Stimulated activated CD4-positive, alpha-beta T cell treated with anti-CD3 and anti-CD28 coated beads, Interleukin-4, amount 100 ng/mL, for 1 hour (primary cell): ENCODE measurements at places on chromosomes 12 and 14.

DNA sequence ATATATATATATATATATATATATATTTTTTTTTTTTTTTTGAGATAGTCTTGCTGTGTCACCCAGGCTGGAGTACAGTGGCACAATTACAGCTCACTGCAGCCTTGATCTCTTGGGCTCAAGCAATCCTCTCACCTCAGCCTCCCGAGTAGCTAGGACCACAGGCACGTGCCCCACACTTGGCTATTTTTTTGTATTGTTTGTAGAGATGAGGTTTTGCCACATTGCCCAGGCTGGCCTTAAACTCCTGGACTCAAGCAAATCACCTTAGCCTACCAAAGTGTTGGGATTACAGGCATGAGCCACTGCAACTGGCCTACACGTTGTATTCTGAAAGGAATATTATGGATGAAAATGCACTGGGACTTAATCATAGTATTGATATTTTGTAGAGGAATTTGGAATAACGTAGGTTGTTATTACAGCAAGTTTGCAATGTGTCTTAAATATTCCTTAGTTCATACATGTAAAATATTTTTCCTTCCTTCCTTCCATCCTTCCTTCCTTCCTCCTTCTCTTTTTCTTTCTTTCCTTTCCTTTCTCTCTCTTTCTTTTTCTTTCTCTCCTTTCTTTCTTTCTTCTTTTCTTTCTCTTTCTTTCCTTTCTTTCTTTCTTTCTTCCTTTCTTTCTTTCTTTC is 862 bp downstream of the KLRB1 start:
- no peak for DNase-seq

DNA sequence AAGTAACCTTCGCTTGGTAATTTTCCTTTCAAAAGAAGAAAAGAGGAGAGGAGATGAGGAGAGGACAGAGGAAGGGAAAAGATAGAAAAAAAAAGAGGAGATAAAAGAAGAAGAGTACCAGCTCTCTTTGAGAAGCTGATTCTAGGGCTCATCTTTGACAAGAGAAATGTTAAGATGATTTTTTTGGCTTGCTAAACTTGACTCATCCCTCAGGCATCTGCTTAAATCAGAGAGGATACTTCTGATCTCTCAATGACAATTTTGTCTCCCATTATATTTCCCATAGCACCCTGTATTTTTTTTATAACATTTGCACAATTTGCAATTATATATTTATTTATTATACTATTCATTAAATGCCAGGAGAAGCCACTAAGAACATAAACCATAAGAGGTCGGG is 17.1 kb downstream of the SYT1 start:
- DNase-seq: no peak

GRCh38 chr14:106792543-106792942 is 1266.2 kb downstream of the TMEM121 start:
- DNase-seq: no peak

GRCh38 chr12:109804820-109805761 is 28.1 kb downstream of the TRPV4 start:
- peak; percentile 66 for DNase-seq

GRCh38 chr12:112419297-112420133 is 768 bp downstream of the PTPN11 start:
- no peak for DNase-seq

DNA sequence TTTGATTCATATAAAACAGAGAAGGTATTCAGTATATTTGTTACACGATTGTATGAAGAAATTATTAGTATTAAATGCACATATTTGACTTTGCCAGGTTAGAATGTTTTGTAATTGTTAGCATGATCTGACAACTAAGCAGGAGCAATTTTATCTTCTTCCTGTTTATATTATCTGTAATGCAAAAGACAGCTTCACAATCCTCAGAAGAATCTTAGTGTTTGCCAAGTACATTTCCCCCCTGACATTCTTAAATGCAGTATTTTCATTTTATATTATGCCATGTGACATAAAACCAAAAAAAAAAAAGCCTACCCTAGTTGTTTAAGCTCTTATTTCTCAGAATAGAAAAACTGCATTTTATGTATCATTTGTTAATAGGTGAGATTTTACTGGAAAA is 469.4 kb downstream of the FOXG1 start:
- DNase-seq: no peak

GRCh38 chr12:109714141-109714912 is 702 bp downstream of the FAM222A start:
- DNase-seq: peak; percentile 67

GRCh38 chr12:84822525-84822924 is 90.1 kb downstream of the SLC6A15 start:
- no peak for DNase-seq

DNA sequence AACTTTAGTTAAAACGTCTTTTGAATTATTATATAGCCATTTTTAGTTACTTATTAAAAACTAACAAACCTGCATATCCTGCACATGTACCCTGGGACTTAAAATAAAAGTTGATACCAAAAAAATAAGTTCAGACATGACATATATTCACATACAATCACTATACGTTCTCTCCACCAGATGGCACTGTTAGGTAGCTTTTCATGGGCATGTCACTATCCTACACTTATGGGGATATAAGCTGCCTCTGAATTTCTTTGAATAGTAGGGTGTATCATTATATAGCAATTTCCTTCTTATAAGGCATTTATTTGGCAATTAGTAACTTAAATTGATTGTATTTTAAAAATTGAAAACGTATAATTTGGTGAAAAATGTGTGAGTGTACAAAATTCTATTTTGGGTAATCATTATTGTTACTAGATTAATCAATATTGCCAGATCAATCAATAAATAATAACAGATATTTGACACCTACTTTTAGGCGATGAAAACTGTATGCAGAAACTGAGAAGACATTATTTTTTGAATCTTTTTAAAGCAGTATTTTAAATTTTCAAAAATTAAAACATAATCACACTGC is 31.8 kb upstream of the OR10A7 start:
- DNase-seq: no peak

GRCh38 chr14:68843471-68844209 is 50.8 kb upstream of the ZFP36L1 start:
- peak; percentile 79 for DNase-seq

DNA sequence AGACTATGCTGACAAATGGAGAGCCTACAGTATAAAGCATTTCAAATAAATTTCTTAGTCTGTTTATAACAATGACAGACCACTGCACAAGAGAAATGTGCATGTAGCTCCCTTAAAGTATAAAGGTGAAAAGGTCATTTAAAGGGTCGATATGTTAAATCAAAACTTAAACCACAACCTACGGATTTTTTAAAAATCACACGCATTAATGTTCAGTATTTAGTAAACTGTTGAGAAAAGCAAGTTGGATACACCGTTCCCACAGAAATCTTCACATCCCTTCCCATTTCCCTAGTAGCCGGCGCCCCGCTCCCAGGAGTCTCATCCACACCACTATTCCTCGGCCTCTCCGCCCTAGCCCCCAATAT is 614 bp downstream of the FKBP3 start:
- no peak for DNase-seq

GRCh38 chr14:103057028-103057371 is 349 bp downstream of the CDC42BPB start:
- DNase-seq: no peak

DNA sequence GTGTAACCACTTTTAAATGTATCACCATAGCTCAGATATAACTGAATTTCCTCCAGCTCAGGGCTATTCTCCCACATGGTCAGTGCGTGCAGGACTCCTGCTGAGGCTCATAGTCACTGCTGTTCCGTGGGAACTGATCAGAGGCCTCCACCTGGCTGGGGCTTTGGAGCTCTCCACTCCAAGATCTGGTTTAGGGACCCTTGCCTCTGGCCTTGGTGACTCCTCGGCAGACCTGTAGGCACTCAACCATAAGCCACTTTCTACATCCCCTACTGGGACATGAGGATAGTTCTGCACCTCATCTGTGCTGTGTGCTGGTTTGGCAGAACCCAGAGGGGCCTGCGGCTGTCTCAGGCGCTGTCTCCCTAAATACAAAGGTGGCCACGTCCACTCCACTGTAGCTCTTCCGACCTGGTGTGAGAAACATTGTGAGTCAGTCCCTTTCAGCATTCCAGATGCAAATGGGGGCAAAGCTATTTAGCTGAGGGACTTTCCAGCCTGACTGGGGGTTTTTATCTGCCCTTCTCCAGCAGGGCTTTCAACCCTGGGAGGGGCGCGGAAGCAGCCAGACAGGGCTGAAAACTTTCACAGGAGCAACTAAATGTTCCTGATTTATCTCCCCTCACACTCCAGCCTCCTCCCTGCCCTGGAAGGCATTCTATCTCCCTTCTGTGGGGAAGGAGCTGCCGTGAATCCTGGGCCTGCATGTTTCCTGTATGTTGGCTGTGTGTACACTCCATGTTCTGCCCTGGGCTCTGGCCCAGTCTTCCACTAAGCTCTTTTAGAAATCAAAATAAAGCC is 218.3 kb upstream of the DAAM1 start:
- no peak for DNase-seq

DNA sequence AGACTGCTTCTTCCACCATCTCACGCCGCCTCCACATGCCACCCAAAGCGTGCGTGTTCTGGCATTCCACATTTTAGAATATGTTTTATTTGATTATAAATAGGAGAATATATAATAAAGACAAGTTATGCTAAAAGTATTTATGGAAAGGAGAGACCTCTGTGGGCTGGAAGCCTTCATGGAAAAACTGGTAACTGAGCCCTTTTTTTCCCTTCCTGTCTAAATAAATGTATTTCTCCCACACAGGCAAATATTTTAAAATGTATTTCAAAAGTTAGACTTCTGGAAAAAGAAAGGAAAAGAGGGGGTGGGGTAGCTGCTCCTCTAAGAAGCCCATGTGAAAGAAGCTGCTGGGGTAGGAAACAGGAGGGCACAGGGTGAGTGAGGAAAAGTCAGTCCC is 16.1 kb upstream of the NR4A1 start:
- no peak for DNase-seq

GRCh38 chr14:23148591-23149249 is 29.7 kb upstream of the CEBPE start:
- no peak for DNase-seq

DNA sequence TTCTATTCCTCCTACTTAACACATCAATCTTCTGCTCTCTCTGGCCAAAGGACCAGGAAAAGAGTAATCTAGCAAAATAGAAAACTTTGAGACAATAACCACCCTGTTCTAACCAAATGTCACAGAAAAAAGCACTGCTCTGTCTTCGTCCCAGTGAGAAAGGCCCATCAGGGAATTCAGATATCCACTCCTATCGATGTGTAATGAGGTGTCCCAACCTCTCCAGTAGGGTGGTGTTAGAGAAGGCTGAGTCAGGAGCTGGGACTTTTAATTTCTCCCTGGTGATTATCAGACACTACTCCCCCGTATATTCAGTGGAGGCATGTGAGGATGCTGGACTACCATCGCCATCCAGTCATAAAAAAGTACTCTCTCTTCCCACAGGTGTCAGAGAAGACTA is 130.3 kb downstream of the TMTC3 start:
- DNase-seq: no peak

- no peak for DNase-seq
These were observed 313.1 kb upstream of the GARIN6 start for GRCh38 chr12:99334285-99335056.

GRCh38 chr12:98037401-98038140 is 477.8 kb upstream of the TMPO start:
- DNase-seq: no peak

DNA sequence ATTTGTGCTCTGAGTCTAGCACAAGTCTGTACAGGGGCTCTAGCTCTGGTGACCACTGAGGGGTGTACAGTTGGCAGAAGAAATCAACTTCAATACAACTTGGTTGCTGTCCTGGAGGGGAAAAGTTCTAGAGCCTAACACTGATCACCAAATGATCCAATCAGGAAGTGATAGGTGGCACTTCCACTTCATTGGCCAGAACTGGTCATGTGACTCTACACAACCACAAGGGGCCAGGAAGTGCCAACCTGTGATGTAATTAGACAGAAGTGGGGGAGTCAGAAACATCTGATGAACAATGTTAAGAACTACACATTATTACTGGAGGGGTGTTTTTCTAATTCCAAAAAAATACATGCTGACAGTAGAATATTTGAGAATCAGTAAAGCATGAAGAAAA is 401.6 kb downstream of the VRK1 start:
- no peak for DNase-seq

DNA sequence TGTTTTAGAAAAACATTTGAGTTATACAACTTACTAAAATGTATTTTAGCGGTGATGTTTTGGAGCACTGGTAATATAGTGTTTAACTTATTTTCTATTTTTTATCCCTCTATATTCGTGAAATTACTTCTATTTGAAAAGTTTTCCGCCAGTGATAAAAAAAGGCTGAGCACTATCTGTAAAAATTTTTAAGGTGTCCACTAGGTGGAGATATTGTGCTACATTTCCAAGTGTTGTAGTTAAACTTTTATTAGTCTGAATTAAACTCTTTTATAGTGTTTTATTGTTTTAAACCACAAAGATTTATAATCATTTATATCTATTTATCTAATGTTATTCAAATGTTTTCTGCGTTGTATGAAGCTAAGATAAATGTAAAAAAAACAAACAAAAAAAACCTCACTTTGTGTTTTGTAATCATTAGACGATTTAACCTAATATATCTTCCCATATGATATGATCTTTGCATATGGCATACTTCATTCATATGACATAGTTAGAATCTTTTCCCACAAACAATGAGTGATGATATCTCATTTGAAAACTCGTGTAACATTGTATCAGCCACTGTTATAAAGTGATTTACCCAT is 11.8 kb downstream of the ALG10B start:
- no peak for DNase-seq
